Stimulated activated CD4-positive, alpha-beta T cell treated with anti-CD3 and anti-CD28 coated beads, TNF-alpha, amount 100 ng/mL, for 24 hours (primary cell): ENCODE measurements at places on chromosomes 16 and 17.

DNA sequence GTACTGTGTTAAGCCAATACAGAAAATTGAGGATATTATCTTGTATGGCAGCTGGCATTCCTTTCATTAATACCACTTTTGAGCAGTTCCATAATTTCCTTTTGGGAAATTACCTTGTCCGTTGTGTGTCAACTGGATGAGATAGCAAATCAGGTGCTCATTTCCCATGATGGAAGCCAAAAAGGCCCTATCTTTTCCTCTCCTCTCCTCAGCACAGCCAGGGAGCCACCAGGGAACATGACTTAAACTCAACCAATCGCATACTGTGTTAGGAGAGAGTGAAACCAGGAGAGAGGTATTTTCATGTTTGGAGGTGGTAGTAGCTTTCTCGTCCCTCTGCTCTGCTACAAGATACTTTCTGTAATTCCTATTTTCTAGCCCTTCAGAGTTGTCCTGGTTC lies 96.1 kb upstream of the TOX3 start:
- DNase-seq, result no peak

DNA sequence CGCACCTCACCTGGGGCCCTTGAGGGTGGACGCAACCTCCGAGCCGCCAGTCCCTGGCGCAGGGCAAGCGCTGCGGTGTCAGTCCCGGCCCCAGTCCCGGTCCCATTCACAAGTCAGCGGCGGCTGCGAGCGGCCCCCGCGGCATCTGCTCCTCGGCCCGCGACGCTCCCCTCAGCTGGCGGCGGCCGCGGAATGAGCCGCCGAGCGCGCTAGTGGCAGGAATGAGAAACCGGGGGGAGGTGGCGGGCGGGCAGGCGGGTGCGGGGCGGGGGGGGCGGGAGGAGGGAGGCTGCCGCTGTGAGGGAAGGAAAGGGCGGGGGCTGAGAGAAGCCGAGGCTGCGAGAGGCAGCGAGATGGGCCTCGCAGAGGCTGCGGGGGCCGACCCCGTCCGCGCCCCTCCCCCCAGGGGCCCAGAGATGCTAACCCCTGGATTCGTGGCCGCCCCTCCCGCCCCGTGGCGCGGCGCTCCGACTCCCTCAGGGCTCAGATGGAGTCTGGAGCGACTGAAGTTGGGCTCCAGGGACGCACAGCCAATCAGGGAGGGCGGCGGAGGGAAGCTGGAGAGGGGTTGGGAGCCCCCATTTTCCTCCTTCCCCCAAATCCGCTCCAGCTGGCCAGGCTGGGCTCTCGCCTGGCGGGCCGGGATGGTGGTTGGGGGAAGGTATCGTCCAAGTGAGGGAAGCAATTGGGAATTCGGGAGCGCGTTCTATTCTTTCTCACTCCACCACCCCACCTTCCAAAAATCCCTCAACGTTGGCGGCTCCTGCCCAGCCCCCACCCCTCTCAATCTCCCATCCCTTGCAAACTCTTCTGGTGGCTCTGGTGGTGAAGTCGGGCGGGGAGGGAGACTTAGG lies at the start of gene CDH11:
CDH11 (minus strand) TSS at position 194 of the 854 bp plus-strand sequence. CDS start 117,194 bp downstream, outside the sequence.
- DNase-seq, result no peak

GRCh38 chr16:23229714-23230113 lies 47.2 kb downstream of the SCNN1G start:
- DNase-seq, result no peak

- peak; percentile 61 for DNase-seq
Observed at GRCh38 chr17:41547921-41548843, 20.1 kb upstream of the KRT19 start.

- DNase-seq, result no peak
Observed at GRCh38 chr17:44012391-44012790, 2.4 kb downstream of the TMEM101 start.

GRCh38 chr17:6796887-6797490 lies 21.0 kb downstream of the FBXO39 start:
- no peak for DNase-seq

- no peak for DNase-seq
Observed at GRCh38 chr17:18888766-18889290, 30.9 kb downstream of the PRPSAP2 start.

- no peak for DNase-seq
Observed at GRCh38 chr17:75498039-75498725, 17.2 kb downstream of the CASKIN2 start.

DNA sequence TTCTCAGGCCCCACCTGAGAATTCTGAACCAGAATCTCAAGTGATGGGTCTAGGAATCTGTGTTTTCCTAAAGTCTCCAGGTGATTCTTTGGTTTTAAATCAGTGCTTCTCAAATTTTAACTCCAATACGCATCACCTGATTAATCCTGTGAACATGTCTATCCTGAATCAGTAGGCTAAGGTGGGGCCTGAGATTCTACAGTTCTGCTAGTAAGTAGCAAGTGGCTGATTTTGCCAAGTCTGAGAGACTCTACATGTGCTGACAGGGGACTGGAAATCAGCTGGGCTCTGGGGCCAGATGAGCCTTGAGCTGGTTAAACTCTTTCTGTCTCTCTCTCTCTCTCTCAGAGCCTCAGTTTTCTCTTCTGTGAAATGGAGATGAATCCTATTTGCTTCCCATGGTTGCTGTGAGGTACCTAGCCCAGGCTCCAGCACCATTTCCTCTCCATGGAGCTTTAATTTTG lies 9.0 kb downstream of the CCR7 start:
- DNase-seq, result no peak

DNA sequence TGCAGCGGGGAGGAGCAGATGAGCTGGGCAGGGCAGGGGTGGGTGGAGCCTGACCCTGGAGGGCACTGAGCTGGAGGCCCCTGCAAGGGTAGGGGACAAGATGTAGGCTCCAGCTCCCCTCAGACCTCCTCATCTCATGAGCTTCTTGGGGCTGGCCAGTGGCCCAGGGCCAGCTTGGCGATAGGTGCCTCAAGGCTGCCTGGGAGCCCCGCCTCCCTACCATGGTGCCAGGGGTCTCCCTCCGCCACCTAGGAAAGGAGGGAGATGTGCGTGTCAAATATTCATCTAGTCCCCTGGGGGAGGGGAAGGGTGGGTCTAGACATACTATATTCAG lies 3.9 kb downstream of the HIRIP3 start:
- DNase-seq, result no peak

- DNase-seq, result no peak
Observed at GRCh38 chr17:13962716-13963240, 106.5 kb upstream of the COX10 start.

- DNase-seq, result no peak
Observed at GRCh38 chr16:84041881-84042280, 714 bp downstream of the SLC38A8 start.

DNA sequence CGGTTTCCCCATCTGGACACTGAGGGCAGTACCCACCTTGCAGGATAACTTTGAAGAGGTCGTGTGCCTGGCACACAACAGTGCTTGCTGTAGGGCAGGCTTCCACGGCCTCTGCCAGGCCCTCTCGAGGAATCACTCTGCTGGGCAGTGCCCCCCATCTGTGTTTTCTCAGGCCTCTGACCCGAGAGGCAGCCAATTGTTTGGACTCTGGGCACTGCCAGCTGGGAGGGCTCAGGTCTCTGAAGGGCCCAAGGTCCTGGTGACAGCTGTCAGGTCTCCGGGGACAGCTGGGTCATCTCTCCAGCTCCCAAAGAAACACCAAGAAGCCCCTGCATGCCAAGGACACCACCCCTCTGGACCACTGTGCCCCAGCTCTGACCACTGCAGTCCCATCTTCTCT lies 1.0 kb upstream of the RAB26 start:
- DNase-seq, result no peak

DNA sequence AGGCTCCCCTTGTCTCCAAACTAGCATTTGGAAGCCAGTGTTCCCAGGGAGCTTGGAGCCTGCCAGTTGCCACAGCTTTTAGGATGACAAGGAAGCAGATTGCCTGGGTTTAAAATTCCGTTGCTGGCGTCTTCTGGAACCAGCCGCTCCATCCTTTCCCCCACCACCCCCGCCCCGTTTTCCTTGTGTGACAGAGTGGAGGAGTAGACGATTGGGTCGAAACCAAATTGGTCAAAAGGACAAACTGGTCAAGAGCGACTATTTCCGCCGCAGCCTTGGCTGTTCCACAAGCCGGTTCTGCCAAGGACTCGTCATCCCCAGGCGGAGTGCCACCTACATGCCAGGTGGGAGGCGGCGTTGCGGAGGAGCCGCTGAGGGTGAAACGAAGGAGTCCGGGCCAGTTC lies 91.1 kb downstream of the RPA1 start:
- DNase-seq, result no peak

DNA sequence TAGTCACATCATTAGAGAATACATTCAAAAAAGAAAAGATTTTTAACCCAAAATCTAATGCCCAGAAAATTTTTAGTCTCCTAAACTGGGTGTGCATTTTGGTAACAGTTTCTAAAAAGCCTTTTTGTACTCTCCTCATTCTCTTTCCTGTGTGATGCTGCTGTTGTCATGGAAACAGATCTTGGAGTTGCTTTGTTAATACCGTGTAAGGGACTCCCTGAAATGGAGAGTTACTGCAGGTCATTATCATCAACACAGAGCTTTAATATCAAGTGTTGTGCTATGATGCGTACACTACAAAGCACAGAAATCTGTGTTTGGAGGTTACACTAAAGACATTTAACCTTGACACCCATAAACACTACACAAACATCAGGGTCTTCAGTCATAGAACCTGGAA lies 216.3 kb downstream of the PRKCA start:
- DNase-seq, result no peak

GRCh38 chr16:55832773-55833691 lies at the start of gene CES1:
CES1 (minus strand) TSS chr16:55833096; CDS start chr16:55833055, 41 bp downstream.
- no peak for DNase-seq

DNA sequence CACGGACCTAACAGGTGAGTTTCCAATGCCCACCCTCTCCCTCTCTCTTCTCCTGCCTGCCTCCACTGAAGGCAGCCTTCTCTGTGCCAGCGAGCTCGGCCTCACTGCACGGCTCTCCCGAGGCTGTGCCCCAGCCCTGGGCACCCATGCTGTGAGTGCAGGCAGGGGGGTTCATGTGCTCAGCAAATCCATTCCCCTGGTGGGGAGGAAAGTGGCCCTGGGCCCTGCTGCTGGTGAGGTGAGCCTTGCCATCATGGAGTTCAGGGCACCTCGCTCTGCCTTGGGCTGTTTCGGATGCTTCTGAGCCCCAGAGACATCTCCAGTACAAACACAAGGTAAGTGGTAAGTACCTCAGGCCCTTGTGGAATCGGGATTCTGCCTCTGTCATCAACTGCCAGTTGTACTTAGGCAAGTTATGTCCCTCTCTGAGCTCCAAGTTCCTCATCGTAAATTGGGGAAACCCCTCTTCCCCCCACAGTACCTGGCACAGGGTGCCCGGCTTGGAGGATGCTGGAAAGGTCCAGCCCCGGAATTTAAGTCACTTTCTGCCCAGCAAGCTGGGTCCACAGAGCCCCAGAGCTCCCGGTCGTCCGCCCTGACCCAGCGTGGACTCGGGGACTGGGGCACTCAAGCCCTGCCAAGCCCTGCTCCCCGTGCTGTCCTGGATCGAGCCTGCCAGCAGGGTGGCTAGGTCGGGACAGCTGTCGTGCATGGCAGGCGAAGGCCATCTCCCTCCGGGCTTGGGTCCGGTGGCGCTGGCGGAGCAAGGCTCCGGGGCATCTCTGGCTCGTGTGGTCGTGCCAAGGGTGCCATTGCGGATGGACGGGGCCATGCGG lies 684 bp upstream of the NUDT16L1 start:
- no peak for DNase-seq

GRCh38 chr16:59697761-59698160 lies 963.6 kb upstream of the GOT2 start:
- DNase-seq, result no peak

- no peak for DNase-seq
Observed at GRCh38 chr16:72970656-72971055, 77.3 kb downstream of the ZFHX3 start.

- no peak for DNase-seq
Observed at GRCh38 chr17:38577244-38577643, 28.5 kb downstream of the SRCIN1 start.

DNA sequence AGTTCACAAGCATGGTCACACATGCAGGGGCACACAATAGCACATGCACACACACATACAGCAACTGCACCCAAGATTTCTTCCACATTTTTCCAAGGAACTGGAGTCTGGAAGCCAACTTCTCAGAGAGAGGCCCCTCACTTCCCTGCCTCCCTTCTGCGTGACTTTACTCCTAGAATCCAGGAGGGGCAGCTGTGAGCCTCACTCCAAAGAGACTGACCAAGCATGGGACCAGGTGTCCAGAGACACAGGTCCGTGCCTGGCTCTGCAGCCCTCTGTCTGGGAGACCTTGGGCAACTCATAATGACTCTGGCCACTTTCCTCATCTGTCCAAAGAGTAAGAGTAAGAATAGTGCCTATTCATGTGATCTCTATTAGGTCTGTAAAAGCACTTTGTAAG lies 104.7 kb upstream of the TMEM132E start:
- DNase-seq, result no peak

- DNase-seq, result no peak
Observed at GRCh38 chr17:74270333-74270732, 3.7 kb upstream of the DNAI2 start.

DNA sequence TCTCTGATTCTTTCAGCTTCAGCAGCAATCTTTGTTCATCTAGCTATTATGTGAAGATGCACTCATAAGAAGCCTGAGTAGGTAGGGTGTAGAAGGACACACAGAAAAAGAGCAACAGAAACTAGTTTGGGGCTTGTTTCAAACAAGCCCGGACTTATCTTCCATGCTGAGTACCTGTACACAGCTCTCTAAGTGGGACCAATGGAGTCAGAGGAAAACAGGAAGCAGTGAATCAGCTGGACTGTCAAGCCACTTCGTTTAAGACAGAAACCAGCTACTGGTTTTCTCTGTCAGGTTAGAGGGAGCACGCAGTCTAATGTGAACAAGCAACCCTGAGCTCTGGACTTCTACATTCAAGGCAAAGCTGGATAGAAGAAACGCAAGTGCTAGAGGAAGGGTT lies 16.0 kb downstream of the MAP2K6 start:
- no peak for DNase-seq

DNA sequence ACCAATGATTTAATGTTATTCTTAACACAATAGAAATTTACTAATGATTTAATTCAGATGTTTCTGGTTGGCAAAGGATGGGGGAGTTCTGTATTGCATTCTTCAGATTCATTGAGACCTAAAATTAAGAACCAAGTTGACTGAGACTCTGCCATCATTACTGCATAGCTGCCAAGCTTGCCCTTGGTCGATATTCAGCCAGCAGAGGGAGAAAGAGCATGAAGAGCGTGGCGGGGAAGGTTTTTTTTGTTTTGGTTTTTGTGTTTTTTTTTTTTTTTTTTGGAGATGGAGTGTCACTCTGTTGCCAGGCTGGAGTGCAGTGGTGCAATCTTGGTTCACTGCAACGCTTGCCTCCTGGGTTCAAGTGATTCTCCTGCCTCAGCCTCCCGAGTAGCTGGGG lies 659.4 kb upstream of the EEF2KMT start:
- no peak for DNase-seq
